ENCODE measurements at places on chromosomes 5 and 9.

DNA sequence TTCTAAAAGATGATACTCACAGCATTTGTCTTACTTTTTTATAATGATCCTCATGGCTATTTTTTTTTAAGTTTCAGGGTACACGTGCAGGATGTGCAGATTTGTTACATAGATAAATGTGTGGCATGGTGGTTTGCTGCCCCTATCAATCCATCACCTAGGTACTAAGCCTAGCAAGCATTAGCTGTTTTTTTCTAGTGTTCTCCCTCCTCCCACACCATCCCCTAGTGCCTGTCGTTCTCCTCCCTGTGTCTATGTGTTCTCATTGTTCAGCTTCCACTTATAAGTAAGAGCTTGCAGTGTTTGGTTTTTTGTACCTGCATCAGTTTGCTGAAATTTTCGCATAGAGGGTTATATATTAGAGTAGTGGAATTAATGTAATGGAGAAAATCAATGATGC, 189.1 kb upstream of the CDH12 start:
- DNase-seq, result no peak

DNA sequence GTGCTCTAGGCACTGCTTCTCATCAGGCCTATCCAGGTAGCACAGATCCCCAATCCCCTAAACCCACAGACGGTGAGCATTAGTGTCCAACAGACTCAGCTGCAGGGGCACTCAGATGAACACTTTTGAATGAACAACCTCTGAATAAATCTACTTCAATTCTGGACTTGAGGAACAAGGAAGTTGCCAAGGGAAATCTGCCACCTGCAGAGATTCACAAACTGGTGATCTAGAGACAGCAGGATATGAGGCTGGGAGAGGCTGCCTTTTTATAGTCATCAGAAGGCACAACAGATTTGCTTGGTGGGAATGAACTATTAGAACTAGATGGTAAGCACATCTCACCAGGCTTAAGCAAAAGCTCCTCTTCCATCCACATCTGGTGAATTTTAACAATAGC, 7.0 kb upstream of the HK3 start:
- no peak for DNase-seq

DNA sequence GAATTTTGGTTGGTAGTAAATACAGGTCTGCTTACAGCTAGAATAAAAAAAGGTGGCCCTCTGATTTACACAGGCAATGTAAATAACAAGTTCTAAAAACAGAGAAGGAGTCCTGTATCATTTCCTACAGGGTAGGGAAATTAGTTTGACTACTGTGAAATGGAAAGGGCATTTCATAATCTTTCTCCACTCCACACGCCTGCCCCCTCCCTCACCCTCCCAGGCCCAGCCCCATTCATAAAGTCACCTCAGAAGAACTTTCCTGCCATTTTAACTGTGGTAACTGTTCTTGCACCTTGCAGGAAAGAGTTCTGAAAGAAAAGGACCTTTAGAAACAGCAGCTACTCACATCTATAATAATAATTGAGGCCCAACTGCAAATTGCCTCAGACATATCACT, 69.7 kb downstream of the MEF2C start:
- no peak for DNase-seq

- no peak for DNase-seq
Observed at GRCh38 chr9:21683484-21684175, 118.8 kb upstream of the MTAP start.

GRCh38 chr5:61347080-61347479, 15.0 kb downstream of the ZSWIM6 start:
- no peak for DNase-seq

GRCh38 chr9:121261107-121261460, 6.9 kb upstream of the GSN start:
- no peak for DNase-seq

- DNase-seq, result no peak
Observed at GRCh38 chr5:66701244-66701643, 105.1 kb downstream of the MAST4 start.

- DNase-seq, result no peak
Observed at GRCh38 chr5:139212486-139212885, 14.3 kb upstream of the SIL1 start.

GRCh38 chr9:33988219-33988890, 60.3 kb downstream of the UBAP2 start:
- DNase-seq, result no peak

DNA sequence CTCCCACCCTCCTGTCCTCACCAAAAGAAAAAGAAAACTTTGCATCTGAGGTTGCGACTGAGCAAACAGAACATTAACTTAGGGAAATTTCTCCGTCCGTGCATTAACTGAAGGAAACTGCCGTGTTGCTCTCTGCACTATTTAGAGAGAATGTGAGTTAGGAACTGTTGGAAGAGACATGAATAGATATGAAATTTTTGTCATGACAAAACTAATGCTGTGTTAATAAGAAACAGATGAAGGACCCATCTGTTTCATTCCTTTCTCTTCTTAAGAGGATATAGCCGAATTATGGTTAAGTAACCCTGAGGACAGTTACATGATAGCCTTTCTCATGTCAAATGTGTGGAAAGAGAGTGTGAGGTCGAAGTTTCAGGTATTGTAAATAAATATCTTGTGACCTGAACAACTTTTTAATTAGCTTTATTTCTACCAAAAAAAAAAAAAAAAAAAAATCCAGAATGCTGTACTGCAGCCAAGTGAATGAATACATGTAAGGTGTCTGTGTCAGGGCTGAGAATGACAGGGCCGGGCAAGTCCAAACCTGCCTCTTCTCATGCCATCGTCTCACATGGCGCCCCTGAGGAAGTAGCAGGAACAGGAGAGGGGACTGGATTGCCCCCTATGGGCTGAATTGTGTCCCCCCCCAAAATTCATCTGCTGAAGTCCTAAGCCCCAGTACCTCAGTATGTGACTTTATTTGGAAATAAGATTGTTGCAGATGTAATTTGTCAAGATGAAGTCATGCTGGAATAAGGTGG, 35.6 kb upstream of the ANKRD33B start:
- DNase-seq, result no peak

- DNase-seq, result no peak
Observed at GRCh38 chr9:34451545-34451944, 6.8 kb downstream of the FAM219A start.

DNA sequence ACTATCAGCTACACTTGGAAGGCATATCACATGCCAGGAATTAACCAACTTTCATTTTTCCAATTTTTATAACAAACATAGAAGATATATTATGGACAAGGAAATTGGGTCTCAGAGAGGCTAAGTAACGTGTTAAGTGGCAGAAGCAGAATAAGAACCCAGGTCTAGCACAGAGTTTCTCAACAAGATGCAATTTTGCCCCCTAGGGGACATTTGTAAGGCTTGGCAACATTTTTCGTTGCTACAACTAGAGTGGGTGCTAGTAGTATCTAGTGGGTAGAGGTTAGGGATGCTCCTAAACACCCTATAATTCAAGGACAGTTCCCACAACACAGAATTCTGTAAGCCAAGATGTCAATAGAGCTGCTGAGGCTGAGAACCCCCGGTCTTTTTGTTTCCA, 180.6 kb downstream of the SNCAIP start:
- DNase-seq, result no peak

DNA sequence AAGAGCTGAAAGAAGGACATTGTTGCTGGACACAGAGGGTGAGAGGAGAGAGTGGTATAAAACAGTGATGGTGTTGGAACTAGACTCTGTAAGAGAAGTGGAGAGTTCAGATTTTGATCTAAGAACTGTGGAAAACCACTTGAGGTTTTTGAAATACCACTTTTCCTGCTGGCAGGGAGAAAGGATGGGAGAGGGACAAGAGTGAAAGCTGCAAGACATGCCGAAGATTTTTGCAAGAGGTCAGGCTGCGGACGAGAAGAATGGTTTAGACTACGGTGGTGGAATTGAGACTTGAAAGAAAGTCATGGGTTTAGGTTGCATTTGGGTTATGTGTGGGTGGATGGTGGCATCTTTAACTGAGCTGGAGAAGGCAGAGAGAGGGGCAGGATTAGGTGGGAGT, 202.2 kb upstream of the RPS23 start:
- DNase-seq, result no peak

- DNase-seq, result no peak
Observed at GRCh38 chr5:73267766-73268435, 94.9 kb downstream of the TMEM174 start.

DNA sequence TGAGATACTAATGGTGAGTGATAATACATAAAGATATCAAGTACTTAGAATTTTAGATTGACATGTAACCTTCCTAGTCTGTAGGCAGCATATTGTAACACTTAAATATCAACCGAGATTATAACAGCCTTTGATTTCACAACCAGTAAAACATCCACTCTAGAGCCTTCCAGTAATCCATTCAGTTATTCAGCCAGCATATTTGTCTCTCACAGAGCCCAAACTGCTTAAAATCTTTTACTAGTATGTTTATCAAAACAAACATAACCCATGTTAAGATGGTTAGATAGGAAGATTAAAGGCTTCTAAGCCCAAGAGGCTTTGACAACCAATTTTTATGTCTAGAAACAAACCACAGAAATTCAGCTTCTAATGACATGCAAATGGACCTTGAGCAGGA, 177.9 kb upstream of the FST start:
- DNase-seq, result no peak

DNA sequence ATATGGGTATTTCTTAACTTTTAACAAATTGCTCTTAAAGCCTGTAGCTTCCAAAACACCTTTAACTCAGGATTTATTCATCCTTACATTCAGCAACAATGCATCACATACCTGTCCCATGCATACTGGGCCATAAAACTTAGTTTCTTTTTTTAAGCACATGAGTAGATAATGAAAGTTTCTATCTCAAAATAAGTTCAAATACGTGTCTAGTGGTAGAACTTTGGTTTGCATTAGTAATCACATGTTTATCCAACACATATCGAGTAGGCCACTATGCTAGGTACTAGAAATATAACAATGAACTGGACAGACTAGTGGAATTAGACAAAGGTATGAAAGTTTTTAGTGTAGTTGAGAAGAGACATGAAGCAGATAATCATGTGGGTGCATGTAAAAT, 99.6 kb downstream of the DOCK2 start:
- DNase-seq, result no peak

GRCh38 chr5:156201788-156202403, 125.1 kb upstream of the SGCD start:
- no peak for DNase-seq

All from stimulated activated CD4-positive, alpha-beta T cell treated with anti-CD3 and anti-CD28 coated beads, Interleukin-1b, Interleukin-23, amount 100 ng/mL, for 1 hour (primary cell).